ENCODE measurements at places on chromosomes 1 and 21. TPM values are rescaled to one million over a fixed set of nuclear protein-coding genes. Genes with fewer than 3 reads are reported as not detected.

Gene PSRC1
- 11.4 TPM for total RNA-seq

Gene XCL2
- not detected for total RNA-seq

Gene PKNOX1
- 18.9 TPM for total RNA-seq

Gene CPT2
- 4.2 TPM for total RNA-seq

Gene TEDDM1
- total RNA-seq = not detected

Gene ACTL8
- total RNA-seq = not detected

Gene RGS4
- 1.9 TPM for total RNA-seq

Gene RGL1
- 61.0 TPM for total RNA-seq

Gene CRABP2
- 3.1 TPM for total RNA-seq

Gene SH2D2A
- not detected for total RNA-seq

Gene SEMA4A
- total RNA-seq = 13.6 TPM

Gene TDRD5
- 2.7 TPM for total RNA-seq

Gene MPZ
- total RNA-seq = 1.4 TPM

Gene PTGFR
- 3.0 TPM for total RNA-seq

Gene SPATA17
- total RNA-seq = 4.7 TPM

Gene SLC26A9
- not detected for total RNA-seq

Gene TENT5C
- 4.7 TPM for total RNA-seq
